ENCODE measurements at places on chromosomes 3 and 15.

DNA sequence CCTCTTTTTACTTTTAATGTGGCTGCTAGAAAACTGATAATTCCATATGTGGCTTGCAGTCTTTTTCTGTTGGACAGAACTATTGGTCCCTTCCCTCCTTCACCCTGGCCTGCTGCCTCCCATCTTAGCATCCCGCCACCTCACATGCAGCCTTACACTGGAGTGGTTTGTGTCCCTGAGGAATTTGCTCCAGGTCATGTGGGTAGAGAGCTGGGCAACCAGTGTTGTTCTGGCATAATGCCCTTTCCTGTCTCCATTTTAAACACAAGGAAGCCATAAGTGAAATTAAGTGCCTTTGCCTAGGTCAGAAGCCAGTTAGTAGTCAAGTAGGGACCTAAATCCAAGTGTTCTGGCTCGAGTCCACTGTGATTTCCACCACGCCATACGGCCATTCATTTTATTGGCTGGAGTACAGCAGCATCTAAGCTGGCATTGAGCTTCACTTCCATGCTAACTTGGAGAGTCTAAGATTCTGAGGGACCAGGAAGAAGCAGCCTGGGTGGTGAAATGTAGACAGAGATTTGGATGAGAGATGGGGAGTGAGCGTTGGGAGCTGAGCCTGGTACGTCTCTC lies 46.0 kb upstream of the PLXNA1 start:
- DNase-seq = no peak

DNA sequence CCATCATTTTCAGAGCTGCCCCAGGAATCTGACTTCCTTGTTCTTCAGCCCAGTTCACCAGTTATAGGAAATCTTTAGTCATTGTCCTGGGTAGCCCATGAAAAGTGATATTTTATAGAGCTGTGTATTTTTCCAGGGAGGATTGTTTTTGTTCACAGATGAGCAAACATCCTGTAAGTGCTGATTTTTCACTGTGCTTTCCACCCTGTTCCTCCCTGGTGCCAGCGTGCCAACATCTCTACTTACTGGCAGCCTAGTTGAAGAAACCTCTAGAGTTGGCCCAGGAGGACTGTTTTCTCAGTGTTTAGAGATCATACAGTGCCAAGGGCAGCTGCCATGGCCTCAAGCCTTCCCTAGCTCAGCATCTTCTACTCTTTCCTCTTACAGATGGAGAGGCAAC lies 41.3 kb downstream of the ST6GAL1 start:
- DNase-seq = no peak

DNA sequence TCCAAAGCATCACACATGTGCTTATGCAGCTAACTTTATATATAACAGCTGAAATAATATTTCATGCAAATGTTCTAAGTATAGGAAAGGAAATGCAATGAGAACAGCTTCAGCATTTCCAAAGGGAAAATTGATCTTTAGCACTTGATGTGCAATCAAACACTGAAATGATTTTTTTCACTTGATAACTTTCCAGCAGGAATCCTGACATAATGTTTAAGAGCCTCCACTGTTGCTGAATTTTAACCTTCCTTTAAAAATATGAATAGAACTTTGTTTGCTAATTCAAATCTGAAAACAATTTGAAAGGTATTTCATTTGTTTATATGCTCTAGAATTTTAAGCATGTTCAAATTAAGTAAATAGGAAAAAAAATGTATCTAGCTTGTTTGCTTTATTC lies 96.9 kb upstream of the STRIT1 start:
- DNase-seq = no peak

DNA sequence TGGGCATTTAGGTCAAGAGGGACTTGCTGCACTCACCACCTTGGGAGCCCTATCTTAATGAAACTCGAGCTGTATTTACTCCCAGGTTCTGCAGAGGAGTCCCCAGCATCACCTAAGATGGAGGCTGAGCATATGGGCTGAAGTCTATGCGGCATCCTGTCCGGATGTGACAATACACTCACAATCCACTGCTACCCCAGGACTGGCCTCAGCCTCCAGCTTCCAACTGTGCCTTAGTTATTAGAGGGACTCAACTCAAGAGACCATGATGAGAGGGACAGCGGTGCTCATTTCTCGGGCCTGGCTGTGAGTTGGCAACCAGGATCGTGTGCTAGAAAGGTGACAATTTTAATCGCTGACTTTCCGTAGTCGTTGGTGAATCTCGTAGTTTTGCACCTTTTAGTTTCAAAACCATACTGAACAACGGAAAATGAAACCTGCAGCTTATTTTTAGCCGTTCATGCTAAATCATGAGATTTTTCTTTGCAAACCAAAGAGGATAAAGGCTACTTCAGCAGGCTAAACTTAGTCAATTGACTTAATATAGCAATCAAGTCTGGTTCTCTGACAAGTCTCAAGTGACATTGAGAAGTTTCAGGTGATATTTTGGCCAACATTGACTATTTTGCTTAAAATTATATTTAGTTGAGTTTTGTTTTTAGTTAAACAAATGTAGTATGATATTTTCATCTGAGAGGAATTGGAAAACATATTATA lies 11.1 kb downstream of the ZBTB38 start:
- no peak for DNase-seq

DNA sequence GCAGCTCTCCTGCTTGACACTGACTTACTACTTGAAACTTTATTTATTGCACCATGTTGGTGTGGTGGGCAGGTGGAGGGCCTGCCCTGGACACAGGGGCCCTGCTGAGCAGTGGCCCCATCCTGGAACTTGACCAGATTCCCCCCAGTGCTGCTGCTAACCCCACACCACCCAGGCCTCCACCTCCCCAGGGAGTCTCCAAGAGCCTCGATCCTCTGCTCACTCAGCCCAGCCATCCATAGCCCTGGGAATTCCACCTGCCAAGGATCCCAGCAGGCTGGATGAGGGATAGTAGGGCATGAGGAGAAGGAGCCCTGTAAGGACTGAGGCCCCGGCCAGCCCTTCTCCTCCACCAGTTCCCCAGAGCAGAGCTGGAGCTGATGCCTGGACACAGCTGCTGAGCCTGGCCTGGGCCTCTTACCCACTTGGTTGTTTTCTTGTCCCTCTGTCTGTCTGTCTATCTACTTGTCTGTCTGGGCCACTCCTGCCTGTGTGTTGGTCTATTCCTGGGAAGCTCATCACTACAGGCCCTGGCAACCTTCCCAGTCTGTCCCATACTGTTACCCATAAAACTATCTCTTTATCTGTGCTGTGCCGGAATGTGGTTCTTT lies 2.8 kb downstream of the CHAC1 start:
- no peak for DNase-seq

DNA sequence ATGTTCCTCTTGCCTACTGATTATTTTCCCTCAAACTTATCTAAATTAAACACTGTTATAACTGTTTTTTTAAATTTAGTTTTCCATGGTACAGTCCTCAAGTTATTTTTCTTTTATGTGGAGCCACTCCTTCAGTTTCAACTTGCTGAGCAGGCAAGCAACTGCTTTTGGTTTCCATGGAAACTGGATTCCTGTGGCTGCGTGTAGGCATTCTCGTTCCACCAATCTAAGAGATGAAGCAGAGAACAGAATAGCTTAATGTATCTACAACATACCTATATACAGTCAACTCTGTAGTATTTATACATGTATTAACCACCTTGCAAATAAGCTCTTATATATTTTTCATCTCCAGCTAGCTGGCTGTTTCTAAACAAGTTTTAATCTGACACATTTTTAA lies 25.8 kb upstream of the ANXA2 start:
- DNase-seq = no peak

DNA sequence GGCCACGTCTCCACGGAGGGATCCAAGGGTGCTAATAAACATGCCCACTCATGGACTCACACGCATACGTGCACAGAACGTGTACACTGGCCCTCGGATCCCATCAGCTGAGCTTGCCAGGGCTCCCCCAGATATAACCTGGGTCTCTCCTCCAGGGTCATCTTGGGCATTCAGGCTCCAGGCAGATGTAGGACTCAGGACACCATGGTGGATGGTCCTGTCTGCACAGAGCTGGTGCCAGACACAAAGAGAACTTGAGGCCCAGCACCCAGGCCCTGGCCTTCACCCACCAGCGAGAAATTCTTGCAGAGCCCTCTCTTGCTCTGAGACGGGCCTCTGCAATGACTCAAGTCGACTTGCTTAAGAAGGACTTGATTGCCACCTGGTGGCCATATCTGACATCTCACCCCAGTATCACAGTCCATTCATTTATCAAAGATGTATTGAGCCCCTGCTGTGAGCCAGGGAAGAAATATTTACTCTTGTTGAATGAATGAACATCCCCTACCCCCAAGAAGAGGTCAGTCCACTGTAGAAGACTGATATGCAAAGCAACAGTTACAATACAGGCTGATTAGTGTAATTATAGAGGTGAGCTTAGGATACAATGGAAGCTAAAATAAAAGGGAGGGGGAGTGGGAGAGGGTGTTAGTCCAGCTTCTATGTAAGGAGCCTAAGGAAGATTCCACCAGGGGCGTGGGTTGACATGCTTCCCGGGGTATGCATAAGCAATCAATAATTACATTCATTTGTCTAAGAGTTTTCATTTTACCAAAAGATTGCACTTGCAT lies 34.2 kb upstream of the VPS8 start:
- DNase-seq = peak; percentile 63

- no peak for DNase-seq
Observed at GRCh38 chr3:24272875-24273274, 221.8 kb downstream of the THRB start.

DNA sequence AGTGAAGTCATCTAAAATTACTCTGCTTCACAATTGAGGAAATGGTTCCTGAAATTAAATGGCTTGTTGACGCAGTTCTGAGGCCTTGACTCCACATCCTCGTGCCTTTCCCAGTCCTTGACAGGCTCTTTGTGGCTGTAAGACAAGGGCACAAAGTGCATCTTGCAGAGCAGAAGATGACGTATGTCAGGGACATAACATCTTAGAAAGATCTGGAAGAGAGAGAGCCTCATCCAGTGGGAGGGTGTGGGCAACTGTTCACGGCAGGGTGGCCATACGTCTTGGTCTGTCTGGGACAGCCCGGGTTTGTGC lies 91.0 kb downstream of the CHRNA7 start:
- DNase-seq = no peak

GRCh38 chr3:69671082-69671952 lies 67.9 kb upstream of the MITF start:
- no peak for DNase-seq

DNA sequence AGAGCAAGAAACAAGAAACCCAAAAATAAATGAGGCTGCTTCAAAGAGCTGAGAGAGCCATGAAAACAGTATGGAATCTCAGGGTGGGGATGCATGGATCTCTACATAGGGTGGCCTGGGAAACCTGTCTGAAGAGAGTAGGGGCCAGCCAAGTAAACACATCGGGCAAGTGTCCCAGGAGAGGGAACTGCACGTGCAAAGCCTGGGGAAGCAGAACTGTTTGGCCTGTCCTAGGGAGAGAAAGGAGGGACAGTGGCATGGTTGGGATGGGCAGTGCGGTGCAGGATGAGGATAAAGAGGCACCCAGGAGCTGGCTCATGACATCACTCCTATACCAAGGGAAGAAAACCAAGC lies 269.0 kb upstream of the ST8SIA2 start:
- no peak for DNase-seq

DNA sequence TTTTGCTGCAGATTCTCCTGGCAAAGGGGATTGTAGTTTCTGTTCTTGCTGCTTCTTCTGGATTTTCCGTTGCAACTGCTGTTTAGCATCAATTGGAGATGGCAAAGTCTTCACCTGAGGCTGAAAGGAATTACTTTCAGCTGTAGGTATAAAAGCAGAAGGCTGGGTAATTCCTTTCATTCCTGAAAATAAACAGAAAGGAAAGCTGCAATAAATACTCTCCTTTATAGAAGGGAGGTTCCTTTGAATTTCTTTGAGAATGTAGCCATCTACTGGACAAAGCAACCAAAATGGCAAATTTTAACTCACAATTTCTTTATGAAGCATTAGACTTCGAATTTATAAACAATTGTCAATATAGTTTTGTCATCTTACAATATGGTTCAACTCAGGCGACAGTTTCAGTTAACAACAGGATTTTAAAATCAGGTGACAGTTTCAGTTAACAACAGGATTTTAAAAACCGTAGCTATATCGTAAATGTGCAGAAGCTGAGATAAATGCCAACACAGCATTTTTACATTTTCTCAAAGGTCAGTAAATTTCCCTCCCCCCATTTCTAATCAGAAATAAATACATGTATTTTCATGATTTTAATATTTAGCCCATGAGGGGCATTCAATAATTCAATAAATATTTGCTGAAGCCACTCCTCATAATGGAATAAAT lies 104.9 kb upstream of the NEDD4 start:
- DNase-seq = no peak

Data from stimulated activated CD8-positive, alpha-beta memory T cell treated with anti-CD3 and anti-CD28 coated beads, Interleukin-4, amount 100 ng/mL, for 1 hour (primary cell).